ENCODE measurements at places on chromosomes 7 and 10.

- peak; percentile 26 for DNase-seq
These were observed 1.5 kb downstream of the CDK13 start for GRCh38 chr7:39951226-39952194.

- no peak for DNase-seq
These were observed 50.4 kb downstream of the LHPP start for GRCh38 chr10:124512040-124512428.

DNA sequence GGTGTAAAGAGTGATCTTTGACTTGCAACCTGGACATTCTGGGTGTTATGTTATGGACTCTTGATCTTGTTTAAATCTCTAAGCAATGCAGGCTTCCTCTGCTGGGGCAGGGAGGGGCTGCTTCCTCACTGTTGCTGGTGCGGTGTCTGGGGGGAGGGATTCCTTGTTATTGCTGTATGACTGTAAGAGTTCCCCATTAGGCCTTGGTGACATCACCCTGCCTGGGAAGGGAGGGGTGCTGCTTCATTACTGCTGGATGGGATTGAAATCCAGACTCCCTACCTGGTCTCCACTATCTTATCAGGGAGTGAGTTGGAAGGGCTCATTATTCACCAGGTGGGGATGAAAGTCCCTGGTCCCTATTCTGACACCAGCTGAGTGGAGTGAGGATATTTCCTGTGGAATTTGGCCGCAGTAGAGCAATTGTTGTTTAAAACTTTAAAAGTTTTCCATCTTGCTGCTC, 8.8 kb downstream of the OGDH start:
- DNase-seq = no peak

- no peak for DNase-seq
These were observed 3.7 kb upstream of the UTF1 start for GRCh38 chr10:133226251-133226808.

DNA sequence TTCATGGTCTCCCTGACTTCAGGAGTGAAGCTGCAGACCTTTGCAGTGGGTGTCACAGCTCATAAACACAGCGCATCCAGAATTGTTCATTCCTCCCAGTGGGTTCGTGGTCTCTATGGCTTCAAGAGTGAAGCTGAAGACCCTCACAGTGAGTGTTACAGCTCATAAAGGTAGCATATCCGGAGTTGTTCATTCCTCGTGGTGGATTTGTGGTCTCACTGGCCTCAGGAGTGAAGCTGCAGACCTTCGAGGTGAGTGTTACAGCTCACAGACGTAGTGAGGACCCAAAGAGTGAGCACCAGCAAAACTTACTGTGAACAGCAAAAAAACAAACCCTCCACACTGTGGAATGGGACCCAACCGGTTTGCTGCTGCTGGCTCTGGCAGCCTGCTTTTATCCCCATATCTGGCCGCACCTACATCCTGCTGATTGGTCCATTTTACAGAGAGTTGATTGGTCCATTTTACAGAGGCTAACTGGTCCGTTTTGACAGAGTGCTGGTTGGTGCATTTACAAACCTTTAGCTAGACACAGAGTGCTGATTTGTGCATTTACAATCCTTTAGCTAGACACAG, 308.8 kb downstream of the PTPRN2 start:
- no peak for DNase-seq

DNA sequence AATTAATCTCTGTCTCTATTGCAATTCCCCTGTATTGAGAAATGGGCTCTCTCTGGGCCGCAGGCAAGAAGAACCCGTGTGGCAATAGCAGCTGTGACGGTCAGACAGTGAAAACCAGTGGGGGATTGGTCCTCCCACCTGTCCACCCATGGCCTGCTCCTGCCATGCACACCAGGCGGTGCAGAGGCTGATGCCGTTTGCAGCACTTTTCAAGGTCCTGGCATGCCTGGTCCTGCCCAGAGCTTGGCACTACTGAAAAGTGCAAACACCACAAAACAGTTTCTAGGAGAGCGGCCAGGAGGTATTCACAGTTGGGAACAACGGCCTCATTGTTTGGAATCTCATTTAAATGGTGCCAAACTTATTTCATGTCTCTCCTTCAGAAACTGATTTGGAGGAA, 41.5 kb downstream of the PSPH start:
- DNase-seq = peak; percentile 67

GRCh38 chr10:18179891-18180290, 39.7 kb downstream of the CACNB2 start:
- DNase-seq = no peak

Data from caudate nucleus (tissue), 63 donors.